CD8-positive, alpha-beta T cell (primary cell): ENCODE measurements at places on chromosomes 4 and X.

- DNase-seq = no peak
Observed at GRCh38 chr4:153138736-153139135, 65.5 kb upstream of the TRIM2 start.

GRCh38 chr4:169593050-169593560 is 19.3 kb downstream of the NEK1 start:
- DNase-seq = no peak

- DNase-seq = no peak
Observed at GRCh38 chrX:154719132-154719675, 31.7 kb downstream of the GAB3 start.

DNA sequence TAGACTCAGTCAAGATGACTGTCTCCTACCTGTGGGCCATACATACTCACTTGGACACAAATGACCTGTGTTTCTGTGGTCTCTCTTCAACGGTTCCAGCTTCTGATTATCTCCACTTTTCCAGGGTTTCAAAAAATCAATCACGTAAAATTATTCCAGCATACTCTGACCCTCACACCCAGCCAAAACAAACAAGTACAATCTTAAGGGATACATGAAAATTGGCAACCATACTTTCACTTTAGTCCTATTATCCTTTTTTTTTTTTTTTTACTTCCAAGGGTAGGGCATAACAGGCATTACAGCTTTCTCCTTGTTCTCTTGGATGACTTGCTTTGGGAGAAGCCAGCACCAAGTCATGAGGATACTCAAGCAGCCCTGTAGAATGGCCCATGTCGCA is 225.8 kb upstream of the GALNT7 start:
- no peak for DNase-seq

- DNase-seq = no peak
Observed at GRCh38 chrX:41116948-41117347, 31.7 kb downstream of the USP9X start.

DNA sequence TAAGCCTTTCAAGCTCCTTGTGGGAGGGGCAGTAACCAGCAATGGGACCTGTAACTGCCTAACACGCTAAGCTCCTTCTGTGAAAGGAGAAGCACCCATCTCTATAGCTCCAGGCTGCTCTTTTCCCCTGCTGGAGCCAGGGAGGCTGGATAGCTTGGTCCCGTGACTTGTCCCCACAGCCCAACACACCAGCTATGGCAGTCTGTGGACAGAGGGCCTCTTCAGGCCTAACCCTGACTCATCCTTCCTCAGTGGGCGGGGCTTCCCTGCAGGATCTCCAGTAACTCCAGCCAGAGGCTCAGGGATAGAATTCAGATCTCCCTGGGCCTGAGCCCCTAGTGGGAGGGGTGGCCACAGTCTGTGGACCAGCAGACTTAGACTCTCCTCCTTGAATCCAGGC is 1290.1 kb downstream of the PCDH7 start:
- DNase-seq = no peak

GRCh38 chr4:6983544-6984142 is 59.5 kb upstream of the TADA2B start:
- DNase-seq = no peak
